Hypothalamus (tissue), 51 donors: ENCODE measurements at places on chromosomes 7 and 10.

DNA sequence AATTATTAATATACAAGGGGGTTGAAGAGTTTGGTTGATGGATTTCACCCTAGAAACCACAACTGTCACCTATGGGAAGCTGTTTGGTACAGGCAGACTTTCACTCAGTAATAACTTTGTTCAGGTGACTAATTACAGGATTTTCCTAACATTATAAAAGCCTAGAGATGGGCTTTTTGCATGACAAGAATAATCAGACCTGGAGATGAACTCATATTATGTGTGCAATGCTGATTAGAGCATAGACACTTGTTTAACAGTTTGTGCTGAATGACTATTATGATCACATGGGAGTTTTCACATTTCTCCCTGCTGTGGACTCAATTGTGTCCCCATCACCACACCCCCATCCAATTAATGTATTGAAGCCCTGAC lies 90.2 kb upstream of the STEAP4 start:
- no peak for DNase-seq

DNA sequence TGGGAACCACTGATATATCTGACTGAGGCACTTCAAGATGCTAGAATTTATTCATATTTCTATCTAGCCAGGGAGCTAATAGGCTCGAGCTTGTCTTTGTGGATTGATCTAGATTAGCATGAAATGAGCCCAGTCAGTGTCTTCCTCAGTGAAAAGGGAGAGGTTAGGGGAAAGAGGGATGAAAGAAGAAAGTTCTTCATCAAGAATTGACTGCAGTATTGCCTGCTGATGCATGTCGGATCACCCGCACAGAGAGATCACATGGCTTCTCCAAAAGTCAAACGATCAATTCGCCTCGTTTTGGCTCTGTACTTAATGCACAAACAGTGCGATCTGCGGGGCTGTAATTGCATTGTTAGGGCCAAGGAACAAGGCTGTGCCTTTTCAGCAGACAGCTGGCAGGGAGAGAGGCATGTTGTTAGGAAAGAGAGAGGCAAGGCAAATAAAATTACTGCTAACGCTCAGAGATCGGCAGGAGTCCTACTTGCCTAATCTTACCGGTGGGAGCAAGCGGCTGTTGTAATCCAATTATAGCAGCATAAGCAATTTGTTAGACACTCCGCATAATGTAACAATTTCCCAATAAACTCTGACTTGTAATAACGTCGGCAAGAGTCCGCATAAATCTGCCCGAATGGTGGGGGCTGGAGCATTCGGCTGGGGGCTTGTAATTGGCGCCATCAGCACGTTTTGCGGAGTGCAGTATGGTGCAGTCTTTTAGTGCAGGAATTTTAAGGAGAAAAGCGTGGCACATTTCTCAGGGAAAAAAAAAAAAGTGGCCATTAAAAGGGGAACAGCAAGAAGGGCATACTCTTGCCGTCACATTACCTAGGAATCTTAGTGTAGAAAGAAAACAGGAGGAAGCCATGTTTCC lies 102.1 kb downstream of the POLL start:
- no peak for DNase-seq

GRCh38 chr7:119270644-119271043 lies 1002.3 kb upstream of the KCND2 start:
- no peak for DNase-seq

- no peak for DNase-seq
These were observed 49.1 kb downstream of the CHST15 start for GRCh38 chr10:124044143-124044862.

- no peak for DNase-seq
These were observed 170.1 kb upstream of the SEMA3A start for GRCh38 chr7:84364708-84365107.

DNA sequence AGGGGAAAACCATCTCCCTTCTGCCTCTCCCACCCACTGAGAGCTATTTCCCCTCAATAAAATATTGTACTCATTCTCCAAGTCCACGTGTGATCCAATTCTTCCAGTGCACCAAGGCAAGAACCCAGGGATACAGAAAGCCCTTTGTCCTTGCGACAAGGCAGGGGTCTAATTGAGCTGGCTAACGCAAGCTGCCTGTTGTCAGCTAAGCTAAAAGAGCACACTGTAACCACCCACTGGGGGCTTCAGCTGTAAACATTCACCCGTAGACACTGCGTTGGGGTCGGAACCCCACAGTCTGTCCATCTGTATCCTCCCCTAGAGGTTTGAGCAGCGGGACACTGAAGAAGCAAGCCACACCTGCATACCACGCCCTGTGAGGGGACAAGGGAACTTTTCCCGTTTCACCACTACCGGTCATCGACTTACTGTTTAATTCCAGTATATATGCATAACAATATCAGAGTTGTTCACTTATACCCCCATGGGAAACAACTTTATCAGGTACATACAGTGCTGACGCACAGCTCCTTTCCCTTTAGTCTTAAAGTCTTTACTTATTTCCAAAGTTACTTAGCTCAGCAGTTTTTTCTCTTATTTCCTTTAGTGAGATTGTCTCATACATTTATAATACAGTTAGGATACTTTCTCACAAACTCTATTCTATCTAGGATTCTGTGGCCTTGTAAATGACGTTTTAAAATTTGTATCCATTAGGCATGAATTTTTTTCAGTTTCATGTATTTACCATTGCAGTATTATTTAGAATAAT lies 721.6 kb downstream of the ANKRD7 start:
- no peak for DNase-seq

DNA sequence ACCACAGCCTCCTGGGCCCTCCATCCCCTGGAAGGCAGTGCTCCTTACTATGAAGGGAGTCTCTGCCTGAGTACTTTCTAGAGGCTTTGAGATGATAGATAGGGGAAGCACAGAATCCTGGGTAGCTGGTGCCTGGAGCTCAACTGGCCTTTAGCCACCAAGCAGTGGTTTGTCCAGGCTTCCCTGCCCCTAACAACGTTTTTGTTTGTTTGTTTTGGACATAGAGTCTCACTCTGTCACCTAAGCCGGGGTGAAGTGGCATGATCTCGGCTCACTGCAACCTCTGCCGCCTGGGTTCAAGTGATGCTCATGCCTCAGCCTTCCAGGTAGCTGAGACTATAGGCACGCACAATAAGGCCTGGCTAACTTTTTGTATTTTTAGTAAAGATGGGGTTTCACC lies 289.4 kb downstream of the PLXNA4 start:
- DNase-seq, result no peak

DNA sequence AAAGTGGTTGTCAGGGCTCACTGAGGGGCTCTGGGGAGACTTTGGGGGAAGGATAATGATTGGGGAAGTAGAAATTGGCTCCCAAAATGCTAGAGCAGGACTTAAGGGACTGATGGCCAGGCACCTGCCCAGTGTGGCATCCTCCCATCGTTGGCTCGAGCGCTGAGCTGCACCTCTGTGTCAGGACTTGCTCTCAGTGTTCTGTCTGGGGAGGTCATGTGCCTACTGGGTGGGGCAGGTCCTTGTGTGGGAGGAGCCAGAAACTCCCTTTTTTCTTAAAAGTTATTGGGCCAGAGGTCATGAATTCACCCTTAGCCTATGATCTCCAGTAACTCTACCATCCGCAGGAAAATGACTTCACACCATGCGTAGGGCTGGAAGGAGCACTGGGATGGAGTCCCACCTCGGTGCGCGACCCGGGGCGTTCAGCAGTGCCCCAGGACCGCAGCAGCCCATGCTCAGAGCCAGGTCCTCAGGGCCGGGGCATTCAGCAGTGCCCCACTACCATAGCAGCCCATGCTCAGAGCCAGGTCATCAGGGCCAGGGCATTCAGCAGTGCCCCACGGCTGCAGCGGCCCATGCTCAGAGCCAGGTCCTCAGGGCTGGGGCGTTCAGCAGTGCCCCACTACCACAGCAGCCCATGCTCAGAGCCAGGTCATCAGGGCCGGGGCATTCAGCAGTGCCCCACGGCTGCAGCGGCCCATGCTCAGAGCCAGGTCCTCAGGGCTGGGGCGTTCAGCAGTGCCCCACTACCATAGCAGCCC lies 221.9 kb downstream of the EBF3 start:
- DNase-seq, result no peak

- DNase-seq, result peak; percentile 53
These were observed 2.8 kb upstream of the DEPP1 start for GRCh38 chr10:44981172-44982113.

DNA sequence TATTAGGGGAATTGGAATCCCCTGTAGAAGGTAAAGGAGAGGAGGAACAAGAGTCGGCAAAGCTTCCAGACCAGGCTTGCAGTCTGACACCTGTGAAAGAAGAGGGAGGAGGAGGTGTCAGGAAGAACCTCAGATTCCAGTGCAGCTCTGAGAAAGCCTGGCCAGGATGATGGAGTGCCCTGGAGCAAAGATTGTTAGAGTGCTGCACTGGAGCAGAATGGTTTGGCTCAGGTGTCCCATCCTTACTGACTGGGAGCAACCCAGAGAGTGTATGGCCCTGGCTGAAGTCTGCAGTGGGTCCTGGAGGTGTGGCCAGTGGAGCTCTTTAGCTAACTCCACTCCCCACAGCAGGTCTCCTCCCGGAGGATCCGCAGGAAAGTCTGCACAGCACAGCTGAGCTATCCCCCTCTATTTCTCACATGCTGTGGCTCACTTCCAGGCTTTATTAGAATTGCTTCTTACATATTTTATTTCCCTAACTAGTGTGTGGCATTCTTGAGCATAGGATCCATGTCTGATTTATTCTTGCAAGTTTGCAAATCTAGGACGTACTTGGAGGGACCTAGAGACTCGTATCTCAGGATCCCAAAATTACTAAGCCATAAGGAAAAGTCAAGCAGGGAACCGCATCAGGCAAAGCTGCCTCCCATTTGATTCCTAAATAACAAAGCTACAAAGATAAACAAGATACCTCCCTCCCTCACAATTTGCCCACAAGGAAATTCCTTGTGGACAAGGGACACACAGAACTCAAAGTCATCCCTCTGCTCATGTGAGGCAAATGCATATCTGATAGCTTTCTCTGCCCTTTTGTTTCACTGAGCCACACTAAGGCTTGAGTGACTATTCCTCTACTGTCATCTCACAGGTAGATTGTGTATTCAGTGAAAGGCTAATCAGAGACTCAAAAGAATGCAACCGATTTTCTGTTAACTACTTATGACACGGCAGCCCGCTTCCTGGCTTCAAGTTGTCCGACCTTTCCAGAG lies 58.8 kb downstream of the VIM start:
- no peak for DNase-seq

GRCh38 chr10:117092386-117092785 lies 45.7 kb downstream of the VAX1 start:
- no peak for DNase-seq

DNA sequence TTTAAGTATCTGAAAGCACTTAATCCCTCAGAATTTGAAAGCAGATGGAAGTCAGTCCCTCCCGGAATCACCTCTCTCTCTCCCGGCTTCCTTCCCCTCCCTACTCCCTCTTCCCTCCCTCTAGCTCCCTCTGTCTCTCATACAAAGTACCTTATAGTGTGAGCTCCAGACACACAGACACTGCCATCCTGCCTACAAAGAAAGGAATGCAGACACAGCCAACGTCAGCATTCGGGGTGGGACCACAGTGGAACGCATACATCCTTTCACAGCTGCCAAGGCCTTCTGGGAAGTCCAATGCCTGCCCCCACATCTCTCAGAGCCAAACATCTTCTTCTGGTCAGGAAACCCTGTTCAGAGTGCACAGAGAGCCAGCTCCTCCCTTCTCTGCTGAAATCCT lies 9.3 kb downstream of the NOD1 start:
- DNase-seq, result peak; percentile 46

- no peak for DNase-seq
These were observed 6.1 kb upstream of the EN2 start for GRCh38 chr7:155451840-155452239.

DNA sequence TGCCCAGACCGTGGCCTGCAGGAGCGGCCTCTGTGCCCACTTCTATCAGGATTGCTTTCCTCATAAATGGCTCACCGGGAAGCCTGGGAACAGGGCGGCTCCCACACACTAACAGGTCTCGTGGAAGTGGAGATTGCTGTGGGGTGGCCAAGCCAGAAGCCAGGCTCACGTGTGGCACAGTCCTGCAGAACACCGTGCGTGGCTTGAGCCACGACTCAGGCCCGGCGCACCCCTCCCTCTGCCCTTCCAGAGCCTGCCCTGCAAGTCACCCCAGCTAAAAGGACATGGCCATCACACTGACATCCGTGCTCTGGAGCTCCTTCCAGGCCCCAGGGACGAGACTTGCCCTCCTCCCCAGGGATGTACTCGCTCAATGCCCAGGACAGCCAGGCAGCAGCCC lies 7.0 kb downstream of the GPER1 start:
- DNase-seq, result no peak
